ENCODE measurements at places on chromosomes 1 and 21.
A peak's percentile ranks its signal among the peaks of the same experiment; 100 is the strongest.

- no peak for DNase-seq
These were observed 82.8 kb upstream of the COL6A1 start for GRCh38 chr21:45898781-45899180.

- DNase-seq, result no peak
These were observed 310.1 kb downstream of the USH2A start for GRCh38 chr1:216113181-216113580.

- DNase-seq, result no peak
These were observed 58.4 kb downstream of the VPS26C start for GRCh38 chr21:37208741-37209225.

- no peak for DNase-seq
These were observed 570.2 kb downstream of the DPYD start for GRCh38 chr1:97350662-97351061.

DNA sequence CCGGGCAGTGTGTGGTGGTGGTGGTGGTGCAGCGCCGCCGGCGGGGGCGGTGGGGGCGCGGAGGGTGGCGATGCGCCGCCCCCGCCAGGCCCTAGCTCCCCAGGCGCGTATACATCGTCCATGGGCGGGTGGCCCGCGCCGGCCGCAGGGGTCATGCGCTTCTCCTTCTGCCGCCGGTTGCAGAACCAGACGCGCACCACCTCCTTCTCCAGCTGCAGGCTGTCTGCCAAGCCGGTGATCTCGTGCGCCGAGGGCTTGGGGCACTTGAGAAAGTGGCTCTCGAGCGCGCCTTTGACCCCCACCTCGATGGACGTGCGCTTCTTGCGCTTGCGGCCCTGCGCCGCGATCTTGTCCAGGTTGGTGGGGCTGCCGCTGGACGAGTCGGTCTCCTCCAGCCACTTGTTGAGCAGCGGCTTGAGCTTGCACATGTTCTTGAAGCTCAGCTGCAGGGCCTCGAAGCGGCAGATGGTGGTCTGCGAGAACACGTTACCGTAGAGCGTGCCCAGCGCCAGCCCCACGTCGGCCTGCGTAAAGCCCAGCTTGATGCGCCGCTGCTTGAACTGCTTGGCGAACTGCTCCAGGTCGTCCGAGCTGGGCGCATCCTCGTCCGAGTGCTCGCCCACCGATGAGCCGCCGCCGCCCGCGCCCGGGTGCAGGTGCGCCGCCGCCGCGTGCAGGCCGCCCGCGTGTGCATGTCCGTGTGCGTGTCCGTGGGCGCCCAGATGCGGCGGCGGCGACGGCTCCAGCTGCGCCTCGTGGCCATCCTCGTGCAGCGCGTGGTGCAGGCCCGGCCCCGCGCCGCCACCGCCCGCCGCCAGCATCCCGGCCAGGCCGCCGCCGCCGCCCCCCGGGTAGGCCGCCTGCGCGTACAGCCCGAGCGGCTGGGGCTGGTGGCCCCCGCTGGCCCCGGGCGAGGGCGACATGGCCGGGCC lies 926 bp downstream of the POU3F1 start:
- peak; percentile 87 for DNase-seq

DNA sequence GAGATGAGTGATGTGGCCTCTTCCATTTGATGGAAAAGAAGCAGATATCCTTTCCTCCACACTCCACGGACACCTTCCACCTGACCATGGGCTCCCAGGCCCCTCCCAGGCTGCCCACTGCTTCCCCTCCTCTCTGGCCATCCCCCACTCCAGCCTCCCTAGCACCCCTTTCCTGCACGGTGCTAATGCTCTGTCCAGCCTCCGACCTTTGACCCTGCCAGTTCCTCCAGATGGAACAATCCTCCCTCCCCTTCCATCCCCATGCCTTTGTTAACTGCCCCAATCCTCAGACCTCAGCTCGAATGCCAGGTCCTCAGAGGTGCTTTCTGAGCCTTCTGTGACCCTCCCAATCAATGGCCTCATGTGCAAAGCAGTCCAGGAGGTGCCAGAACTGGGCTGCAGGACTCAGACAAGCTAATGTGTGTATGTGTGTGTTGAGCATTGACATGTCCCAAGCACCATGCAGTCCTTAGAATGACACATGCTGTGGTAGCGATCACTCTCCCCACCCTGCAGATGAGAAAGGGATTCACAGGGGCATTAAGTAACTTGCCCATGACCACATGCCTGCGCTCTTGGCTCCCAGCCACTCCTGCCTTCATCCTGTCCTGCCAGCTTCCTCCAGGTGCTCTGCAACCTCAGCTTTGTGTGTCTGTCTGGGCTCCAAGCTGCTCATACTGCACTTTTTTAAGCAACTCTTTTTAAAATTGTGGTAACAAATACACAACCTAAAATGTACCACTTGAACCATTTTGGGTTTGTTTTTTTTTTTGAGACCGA lies 63.5 kb upstream of the EDN2 start:
- no peak for DNase-seq

- no peak for DNase-seq
These were observed 483.5 kb downstream of the ADGRL2 start for GRCh38 chr1:82284213-82284612.

DNA sequence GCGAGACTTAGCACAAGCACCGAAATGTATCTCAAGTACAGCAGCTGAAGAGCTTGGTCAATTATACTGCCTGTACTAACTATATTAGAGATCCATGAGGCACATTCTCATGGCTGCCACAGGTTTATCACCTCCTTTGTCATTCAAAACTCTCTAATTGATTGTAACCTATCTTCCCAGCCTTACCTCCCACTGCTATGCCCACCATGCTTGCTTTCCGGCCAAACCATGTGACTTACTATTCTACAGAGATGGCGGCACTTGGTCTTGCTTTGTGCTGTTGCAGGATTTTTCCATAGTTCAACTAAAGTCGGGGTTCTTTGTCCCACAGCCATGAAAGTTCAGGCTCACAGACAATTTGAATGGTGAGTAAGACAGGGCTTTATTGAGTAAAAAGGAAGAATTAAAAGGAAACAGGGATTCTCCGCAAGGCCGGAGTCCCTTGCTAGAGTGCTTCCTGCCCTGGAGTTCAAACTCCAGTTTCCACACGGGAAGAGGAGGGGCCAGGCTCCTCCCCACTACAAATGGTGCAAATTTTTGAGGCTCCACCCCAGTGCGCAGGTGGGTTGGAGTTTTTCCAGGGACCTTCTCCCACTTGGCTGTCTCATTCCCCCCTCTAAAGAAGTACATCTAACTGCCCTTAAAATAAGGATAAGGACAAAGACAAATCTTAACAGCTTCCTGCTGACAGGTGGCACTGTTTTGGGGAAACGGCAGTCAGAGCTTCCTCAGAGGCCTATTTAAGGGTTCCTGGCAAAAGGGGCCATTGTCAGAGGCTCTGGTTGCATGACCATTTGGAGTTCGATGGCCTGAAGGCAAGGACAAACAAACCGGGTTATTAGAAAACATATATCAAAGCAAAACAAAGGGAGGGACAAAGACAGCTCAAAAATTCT lies 28.7 kb downstream of the FMO2 start:
- DNase-seq, result no peak

- DNase-seq, result no peak
These were observed 8.6 kb downstream of the NECTIN4 start for GRCh38 chr1:161080441-161081405.

GRCh38 chr1:12085643-12086260 lies 22.6 kb downstream of the TNFRSF8 start:
- DNase-seq, result no peak
